ENCODE measurements at places on chromosomes 5 and 9. TPM values are rescaled to one million over a fixed set of nuclear protein-coding genes. Genes with fewer than 3 reads are reported as not detected.
A peak's percentile ranks its signal among the peaks of the same experiment; 100 is the strongest.

DNA sequence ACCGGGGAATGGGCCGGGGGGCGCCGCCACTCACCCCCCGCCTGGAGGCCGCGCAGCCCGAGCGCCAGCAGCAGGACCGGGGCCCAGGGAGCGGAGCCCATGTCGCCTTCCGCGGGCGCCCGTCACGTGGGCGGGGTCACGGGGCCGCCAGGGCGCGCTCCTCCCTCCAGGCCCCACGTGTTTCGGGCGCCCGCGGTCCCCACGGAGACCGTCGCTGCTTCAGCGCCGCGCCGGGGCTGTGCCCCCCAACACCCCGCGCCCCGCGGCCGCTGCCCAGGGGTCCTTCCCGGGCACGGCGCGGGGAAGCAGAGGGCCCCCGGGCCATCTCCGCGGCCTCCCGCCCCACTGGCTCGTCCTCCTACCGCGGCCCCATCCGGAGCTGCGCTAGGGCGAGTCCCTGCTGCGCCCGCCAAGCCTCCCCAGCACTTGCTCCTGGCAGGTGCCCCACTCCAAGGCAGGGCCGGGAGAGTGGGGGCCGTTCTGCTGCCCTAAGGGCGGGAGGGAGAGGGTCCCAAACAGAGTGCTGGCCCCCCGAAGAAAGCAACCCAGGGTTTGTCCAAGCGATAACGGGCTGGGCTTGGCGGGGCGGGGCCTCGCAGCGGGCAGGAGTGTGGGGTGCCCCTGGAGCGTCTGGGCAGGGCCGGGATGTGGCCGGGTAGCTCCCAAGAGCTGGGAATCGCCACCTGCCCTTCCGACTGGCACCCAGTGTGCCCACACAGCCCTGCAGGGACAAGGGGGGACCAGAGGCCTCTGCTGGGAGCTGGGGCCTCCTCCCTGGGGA is at the start of gene DPP7:
Gene DPP7 (minus strand): TSS at position 121 of the 781 bp plus-strand sequence. CDS start 20 bp downstream, at position 101.
- peak; percentile 85 for DNase-seq

- DNase-seq = no peak
These were observed 70.5 kb upstream of the OSMR start for GRCh38 chr5:38775218-38775840.

Gene PCDHGA6
- total RNA-seq = 0.20 TPM

DNA sequence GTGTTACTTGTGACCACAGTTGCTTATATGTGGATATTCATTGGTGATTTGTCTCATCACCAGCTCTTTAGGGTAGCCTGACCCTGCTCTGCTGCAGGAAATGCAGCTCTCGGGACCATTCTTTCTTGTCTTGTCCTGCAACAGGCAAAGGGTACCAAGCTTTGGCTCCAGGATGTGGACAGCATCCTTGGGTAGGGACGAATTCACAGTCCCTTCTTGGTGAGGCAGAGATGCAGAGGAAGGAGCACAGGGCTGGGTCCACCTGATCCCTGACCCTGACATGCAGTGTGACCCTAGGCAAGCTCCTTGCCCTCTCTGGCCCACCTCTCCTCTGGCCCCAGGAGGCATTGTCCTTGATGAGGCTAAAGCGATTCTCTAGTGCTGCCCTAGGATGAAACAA is 37.0 kb upstream of the SYNPO start:
- no peak for DNase-seq

Gene TAF11L12
- total RNA-seq = not detected

DNA sequence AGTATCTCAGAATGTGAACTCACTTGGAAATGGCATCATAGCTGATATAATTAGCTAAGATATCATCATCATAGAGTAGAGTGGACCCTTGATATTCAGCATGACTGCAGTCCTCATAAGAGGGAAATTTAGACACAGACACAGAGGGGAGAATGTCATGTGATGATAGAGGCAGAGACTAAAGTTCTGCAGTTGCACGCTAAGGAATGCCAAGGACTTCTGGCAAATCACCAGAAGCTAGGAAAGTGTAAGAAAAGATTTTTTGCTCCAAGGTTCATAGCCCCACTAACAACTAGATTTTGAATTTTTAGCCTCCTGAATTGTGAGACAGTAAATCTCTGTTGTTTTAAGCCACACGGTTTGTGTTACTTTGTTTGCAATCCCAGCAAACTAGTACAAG is 612.6 kb upstream of the ST8SIA4 start:
- no peak for DNase-seq

- no peak for DNase-seq
These were observed 16.3 kb downstream of the KLF9 start for GRCh38 chr9:70398145-70398556.

DNA sequence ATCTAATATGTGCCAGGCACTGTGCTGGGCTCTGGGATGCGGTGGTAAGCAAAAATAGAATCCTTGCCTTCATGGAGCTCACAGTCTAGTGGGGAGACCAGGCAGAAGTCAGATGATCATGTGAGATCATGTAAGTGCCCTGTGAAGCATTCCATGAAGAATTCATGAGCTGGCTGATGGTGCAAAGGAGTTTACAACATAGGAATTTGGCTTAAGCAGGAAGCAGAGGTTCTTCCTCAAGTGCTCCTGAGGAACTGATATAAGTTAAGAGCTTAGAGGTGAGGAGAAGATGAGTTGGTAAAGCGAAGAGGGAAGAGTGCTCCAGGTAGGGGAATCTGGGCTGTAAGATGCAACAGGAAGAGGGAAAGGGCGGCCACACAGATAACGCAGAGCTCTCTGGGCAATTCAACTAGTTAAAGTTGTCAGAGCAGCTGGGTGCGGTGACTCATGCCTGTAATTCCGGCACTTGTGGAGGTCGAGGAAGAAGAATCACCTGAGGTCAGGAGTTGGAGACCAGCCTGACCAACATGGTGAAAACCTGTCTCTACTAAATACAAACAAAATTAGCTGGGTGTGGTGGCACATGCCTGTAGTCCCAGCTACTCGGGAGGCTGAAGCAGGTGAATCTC is 78.5 kb upstream of the SPATA31D4 start:
- no peak for DNase-seq

DNA sequence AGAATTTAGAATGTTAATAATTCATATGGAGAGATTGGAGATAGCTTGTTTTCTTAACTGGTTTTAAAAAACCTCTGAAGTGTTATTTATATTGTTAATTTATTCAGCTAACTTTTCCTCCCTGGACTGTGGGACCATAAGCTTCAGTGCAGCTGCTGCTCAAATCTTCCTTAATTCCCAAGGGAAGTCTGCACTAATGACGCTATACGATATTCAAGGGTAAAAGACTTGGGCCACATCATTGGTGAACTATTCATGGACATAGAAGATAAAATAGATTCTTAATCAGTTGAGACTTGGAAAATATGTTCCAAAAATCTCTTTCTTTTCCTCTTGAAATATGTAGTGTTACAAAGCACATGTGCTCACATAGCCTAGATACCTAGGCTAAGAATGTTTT is 31.1 kb upstream of the GAS1 start:
- DNase-seq = no peak

Gene DDX4
- total RNA-seq = 0.12 TPM

DNA sequence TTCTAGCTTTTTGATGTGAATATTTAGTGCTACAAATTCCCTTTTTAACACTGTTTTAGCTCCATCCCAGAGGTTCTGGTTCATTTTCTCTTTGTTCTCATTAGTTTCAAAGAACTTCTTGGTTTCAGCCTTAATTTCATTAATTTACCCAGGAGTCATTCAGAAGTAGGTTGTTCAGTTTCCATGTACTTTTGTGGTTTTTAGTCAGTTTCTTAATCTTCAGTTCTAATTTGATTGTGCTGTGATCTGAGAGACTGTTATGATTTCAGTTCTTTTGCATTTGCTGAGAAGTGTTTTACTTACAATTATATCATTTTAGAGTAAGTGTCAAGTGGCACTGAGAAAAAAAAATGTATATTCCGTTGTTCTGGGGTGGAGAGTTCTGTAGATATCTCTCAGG is 240.1 kb upstream of the RASA1 start:
- DNase-seq = no peak

DNA sequence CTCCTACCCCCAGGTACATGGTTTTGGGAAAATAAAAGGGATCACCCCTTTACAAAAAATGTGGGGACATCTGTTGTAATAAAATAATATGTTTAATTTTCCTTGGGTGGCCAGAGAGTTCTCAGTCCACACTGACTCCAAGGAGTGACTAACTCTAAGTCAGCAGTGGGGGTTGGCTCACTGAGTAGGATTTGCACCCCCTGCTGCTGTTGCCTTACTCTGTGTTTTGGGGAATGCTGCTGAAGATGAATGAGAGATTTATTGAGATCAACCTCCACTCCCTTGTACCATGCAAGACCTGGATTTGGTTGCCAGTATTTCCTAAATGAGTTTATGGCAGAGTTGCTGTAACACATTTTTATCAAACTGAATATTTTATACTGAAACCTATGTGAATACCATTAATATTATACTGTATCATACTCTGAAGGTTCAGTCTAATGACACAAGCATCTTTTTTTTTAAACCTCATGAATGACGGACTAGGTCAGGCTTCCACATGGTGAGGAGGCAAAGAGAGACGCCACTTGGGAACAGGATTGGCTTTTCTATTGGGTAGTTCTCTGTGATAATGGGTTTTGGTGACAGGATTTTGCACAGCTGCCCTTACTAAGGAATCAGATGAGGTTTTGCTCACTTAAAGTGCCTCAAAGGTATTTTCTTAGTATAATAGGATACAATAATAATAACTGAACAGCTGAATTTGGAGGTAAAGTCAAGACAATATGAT is 121.3 kb upstream of the OSMR start:
- DNase-seq = no peak

Gene GZMA
- total RNA-seq = 1,065 TPM

Gene PCDHAC1
- not detected for total RNA-seq

- DNase-seq = no peak
These were observed 1268.5 kb upstream of the C9orf72 start for GRCh38 chr9:28841775-28842174.

Gene DMRTA1
- not detected for total RNA-seq

GRCh38 chr9:96008502-96009222 is 133.2 kb downstream of the ERCC6L2 start:
- no peak for DNase-seq

- DNase-seq = no peak
These were observed 12.6 kb downstream of the RCL1 start for GRCh38 chr9:4805191-4805918.

- DNase-seq = peak; percentile 59
These were observed 8.4 kb downstream of the SMARCA2 start for GRCh38 chr9:2023532-2023931.

- no peak for DNase-seq
These were observed 75.4 kb downstream of the NUDT12 start for GRCh38 chr5:103487218-103487617.

DNA sequence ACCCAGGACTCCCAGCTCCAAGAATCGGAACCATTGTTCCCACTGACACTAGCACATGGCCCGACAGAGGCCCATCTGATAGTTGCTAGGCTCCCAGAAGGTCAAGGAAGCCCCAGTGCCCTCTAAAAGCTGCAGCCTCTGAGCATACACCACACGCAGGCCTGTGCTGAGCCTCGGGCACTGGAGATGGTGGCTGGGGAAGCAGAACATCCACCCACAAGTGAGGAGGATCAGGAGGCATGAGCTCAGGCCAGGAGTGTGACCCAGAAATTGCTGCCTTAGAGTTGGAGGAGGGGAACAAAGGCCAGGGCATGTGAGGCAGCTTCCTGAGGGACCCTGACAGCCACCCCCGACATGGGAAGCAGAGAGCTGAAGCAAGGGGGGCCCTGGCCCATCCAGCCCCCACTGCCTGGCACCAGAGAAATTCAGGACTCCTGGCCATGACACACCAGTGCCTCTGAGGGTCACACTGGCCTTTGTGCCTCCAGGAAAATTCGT is 21.4 kb downstream of the IPPK start:
- DNase-seq = no peak

- DNase-seq = no peak
These were observed 64.2 kb upstream of the FST start for GRCh38 chr5:53416144-53416738.

DNA sequence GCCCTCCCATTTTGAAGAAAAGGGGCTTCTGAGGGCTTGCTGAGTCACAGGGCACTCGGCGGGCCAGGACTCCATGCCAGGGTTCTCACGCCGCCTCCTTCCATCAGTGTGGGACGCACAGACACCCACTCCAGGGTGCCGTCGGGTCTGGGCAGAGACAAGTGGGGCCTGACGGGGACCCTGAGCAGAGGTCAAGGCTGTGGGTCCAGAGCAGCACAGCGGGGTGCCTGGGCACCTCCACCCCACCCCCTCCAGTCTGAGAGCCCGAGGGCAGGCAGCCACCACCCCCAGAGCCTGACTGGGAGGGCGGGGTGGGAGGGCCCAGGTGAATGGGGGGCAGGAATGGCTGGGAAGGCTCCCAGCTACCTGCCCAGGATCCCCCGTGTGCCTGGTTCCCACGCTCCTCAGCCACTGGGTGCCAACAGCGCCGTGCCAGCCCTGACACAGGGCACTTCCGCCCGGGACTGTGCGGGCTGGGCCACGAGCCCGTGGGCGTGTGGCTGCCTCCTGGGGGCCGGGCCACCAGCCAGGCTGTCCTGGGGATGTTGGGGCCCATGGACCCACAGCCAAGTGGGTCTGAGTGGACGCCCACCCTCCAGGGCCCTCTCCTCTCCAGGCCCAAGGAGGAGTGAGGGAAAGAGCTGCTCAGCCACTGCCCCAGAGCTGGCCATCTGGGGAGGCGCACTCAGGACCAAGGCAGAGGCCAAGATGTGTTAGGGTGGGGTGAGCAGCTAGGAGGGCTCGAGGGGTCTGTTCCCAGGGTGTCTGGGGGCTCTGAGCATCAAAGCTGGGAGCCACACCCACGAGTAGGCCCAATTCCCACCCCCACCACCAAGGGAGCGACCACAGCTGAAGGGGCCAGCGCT is 10.1 kb upstream of the NRARP start:
- no peak for DNase-seq

All from activated CD8-positive, alpha-beta memory T cell treated with anti-CD3 and anti-CD28 coated beads, Interleukin-2, amount 10 ng/mL, durations not matched to agents 7 days and 5 days (primary cell).